ENCODE measurements at places on chromosomes 12 and 14.

DNA sequence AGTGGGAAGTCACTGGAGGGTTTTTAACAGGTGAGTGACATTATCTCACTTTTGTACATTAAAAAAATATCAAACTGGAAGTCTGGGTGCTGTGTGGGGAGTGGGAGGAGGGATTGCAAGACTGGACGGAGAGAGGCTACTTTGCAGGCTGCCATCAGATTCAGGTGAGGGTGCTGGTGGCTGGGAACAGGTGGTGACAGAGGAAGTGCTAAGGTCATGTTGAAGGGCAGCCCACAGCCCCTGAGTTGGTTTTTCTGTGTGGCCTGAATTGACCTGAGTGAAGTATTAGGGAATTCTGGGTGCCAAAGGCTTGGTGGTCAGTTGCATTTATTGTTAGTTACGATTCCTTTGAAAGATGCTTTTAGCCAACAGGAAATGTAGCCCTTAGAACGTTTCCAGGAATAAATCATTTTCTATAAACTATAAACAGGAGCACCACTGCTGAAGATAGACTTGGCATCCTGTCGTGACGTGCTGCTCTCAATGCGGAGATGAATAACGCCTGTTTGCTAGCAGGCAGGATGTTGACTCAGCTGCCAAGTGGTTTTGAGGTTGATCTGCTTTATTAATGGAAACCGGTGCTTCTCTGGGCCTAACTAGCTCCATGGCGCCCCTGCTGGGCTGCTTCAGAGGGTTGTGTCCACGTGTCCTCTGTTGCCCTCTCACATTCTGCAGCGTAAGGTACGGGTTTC, 707.5 kb upstream of the TMEM132C start:
- peak; percentile 3 for DNase-seq

DNA sequence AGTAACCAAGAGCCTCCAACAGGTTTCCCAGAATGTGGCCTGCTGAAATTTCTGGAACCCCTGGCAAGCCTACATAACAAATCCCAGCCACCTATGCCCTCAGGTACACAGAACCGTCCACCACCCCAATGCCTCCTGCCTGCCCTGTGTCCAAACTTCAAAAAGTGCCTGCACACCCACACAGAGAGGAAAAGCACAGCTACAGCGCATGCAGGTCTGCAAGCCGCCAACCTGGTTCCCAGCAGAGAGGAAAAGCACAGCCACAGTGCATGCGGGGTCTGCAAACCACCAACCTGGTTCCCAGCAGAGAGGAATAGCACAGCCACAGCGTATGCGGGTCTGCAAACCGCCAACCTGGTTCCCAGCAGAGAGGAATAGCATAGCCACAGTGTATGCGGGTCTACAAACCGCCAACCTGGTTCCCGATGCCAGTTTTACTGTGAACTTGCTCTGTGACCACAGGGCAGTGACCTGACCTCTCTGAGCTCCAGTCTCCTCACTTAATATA, 113.5 kb downstream of the SCARB1 start:
- no peak for DNase-seq

DNA sequence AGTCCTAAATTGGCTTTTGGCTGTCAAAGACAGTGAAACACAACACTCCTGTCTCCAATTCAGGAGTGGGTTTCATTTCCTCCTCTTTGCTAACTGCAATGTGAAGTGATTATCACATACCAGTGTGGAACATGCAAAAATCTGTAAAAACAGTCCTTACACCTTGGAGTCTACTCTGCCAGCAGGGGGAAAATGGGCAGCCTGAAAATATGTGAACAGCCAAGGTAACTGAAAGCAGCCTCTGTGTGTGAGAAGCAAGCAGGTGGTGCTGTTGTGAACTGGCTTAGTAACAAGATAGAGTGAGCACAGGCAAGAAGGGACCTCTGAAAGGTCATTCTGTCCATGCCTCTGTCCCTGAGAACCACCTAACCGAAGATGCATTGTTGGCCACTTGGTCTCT, 6.0 kb downstream of the PRMT8 start:
- DNase-seq, result no peak

DNA sequence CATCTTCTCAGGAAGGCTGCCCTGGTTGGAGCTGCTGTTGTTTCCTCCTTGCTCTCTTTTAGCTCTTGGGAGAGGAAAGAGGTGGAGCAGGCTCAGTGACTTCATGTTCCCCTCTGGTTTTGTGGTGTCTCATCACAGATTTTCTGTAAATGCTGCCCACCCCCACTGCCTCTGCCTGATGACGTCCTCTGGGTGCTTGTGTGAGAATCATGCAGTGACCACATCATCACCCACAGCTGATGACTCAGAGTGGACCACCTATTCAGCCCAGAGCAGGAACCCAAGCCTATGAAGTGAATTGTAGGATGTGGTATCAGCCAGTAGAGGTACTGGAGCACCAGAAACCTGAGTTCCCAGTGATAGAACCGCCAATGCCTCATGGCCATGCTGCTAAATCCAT, at the start of gene GZMB:
TSS of gene GZMB (minus strand) at position 33 of the 400 bp plus-strand sequence. CDS start at position 3, 30 bp downstream.
- peak; percentile 42 for DNase-seq

DNA sequence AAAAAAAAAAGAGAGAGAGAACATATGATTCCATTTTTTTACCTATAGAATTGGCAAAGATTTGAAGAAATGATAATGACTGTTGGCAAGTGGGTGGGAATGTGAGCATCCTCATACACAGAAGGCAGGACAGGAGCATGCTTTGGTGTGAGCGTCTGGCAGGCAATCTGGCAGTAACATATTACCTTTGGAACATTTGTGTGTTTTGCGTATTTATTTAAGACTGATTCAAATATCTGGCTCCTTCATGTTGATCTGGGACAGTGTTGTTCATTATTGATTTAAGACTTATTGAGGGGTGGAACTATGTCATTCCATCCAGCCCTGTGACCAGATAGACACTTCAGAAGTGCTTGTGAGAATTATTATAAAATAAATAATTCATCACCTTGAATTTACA, 53.1 kb downstream of the PPP1R36 start:
- no peak for DNase-seq

DNA sequence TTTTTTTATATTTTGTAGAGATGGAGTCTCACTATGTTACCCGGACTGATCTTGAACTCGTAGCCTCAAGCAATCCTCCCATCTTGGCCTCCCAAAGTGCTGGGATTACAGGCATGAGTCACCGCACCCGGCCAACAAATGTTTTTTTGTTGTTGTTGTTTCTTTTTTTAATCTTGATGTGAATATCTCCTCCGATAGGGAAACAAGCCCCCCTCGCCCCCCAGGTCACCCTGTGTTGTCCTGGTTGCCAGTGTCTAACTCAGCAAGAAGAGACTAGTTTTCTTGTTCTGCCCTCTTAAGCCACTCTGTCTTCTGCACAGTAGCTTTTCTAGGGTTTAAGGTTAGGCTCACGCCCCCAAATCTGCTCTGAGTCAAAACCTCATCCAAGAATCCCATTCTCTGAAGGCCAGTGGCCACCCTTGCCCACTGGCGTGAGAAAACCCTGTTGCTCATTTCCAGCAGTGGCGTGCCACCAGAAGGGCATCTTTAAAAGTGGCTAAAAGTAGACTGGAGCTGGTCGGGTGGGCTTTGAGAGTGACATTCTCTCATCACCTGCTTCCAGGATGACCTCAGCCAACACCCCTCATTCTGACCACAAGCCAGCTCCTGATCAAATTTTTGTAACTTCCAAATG, 42.7 kb downstream of the C14orf132 start:
- no peak for DNase-seq

DNA sequence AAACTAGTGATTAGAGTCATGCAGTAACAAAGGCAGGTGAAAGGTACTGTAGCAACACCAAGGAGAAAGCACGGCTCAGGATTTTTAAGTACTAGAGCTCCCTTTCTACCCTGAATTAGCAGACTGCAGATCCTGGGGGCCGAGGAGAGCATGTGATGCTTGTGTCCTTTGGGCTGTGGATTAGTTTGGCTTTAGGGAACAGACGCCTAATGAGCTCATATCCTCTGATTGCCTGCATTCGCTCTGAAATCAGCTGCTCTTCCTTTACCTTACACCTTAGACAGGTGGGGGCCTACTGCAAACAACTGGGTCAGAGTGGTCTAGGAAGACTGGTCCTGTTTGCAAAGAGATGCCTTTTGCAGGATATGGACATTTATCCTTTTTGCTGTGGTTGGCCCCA, 2.2 kb downstream of the PIP4K2C start:
- no peak for DNase-seq

DNA sequence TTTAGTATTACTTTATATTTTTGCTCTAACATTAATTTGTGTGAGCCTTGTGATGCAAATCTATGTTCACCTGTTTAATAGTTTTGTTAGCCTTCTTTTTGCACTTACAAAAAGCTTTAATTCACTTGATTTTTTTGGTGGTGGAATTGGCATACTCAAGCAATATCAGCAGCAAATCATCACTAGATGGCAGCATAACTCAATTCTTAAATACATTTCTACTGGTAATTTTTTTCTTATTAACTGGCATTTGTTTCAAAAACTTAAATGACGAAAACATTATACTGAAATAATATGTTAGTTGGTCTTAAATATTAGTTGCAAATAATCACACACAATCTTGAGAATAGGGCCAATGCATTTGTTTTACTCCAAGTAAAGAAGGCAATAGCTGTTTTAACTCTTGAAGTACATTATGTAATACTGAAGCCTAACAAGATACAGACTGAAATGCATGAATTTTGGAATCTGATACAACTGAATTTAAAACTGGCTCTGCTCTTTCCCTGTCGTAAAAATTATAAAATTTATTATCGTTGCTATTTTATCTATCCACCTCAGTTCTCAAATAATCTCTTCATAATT, 151.5 kb downstream of the ATXN7L3B start:
- DNase-seq, result no peak

DNA sequence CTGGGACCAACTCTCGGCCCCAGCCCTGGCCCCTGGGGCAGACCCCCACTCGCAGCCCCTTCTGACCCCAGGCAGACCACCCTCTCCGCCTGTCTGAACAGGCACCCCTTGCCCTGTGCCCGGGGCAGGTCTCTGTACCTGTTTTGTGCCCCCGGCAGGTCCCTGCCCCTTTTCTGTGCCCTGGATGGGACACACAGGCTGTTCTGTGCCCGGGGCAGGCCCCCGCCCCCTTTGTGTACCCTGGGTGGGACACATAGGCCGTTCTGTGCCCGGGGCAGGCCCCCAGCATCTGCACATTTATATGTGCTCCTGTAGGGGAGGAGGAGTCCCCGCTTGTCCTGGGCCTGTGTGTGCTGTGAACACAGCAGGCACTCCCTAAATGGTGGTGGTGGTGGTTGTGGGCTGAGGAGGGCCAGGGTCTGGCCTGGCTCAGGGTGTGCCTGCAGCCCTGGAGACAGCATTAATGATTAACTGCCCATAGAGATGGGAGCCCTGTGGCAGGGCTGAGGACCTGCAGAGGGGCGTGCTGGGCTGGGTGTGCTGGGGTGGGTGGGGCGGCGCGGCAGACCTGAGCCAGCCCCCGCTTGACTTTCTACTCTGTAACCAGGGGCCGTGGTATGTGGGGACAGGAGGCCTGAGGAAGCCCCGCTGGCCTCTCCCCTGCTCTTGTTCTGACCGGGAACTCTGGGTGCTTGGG, 3.7 kb downstream of the FBRSL1 start:
- DNase-seq, result no peak

DNA sequence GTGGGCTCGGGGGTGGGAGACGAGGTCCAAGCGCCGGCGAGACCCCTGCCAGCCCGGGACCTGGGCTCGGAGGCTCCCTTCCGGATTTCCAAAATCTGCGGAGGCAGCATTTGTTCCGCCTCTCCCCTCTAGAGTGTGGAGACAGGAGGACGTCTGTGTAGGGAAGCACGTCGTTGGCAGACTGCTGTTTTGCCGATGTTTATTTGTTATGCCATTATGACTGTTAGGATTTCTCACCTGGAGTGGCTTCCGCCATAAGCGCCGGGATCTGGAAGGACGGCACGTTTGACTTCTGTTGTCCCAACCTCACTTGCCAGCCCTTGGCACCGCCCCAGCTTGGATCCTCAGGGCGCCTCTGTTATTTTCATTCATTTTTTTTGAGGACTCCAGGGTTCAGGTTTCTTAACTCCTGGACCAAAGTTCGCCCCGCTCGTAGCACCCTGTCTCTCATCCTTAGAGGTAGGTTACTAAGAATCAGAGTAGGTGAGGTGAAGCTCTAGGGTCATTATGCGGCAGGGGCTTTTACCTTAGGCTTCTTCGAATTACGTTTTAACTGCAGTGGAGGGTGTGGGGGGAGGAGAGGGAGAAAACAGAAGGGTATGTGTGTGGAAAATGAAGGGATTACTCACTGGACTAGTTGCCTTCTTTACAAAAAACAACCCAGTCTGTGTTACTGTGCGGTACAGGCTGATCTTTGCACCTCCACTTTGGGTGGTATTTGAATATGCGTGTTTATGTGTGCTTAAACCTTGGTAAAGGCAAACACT, 547 bp upstream of the PYGL start:
- DNase-seq, result no peak

GRCh38 chr14:96762650-96763049, 34.5 kb upstream of the VRK1 start:
- no peak for DNase-seq

- DNase-seq, result no peak
Measured at GRCh38 chr12:45416126-45416525, 200.2 kb downstream of the ANO6 start.

GRCh38 chr14:100608586-100609330, 21.5 kb upstream of the BEGAIN start:
- DNase-seq, result no peak

DNA sequence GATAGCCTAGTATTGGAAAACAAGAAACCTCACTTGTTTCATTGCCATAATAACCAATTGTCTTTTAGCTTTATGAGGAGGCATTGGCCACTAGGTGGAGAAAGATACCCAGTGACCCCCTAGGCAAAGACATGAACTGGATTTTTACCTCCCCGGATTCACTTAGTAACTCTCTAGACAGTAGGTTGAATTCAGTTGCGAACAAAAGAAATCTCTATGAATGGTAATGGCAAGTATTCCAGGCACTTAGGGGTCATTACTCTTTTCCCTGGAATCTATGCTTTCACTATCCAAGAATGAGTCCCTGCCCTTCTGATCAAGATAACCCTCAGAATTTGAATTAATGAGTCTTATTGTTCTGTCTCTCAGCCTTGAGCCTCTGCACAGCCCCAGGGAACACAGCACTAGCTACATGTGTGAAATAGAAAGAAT, 29.5 kb upstream of the RHOJ start:
- DNase-seq, result no peak

GRCh38 chr14:79581912-79582576, 629.3 kb downstream of the DIO2 start:
- DNase-seq, result no peak

GRCh38 chr14:72499746-72500145, 394.2 kb downstream of the DPF3 start:
- DNase-seq, result no peak

GRCh38 chr14:51504669-51505068, 147.0 kb upstream of the FRMD6 start:
- DNase-seq, result no peak

DNA sequence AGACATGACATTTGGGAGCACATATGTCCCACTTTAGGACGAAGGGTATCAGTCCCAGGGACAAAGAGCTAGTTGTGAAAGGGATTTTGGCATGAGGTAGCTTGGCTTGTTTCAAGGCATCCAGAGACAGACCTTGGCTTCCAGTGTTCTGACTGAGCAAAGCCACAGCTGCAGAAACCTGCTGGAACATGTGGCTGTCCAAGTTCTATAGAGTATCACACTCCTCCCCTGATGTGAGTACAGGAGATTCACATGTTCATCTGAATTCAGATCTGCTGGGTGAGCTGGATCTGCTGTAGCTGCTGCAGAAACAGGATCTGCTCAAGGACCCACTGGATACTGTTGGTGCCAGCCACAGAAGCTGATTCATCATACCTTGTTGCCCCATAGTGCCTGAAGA, 10.1 kb upstream of the C14orf39 start:
- no peak for DNase-seq

GRCh38 chr14:48401321-48401720, 725.9 kb upstream of the MDGA2 start:
- no peak for DNase-seq

Measured in stimulated activated CD8-positive, alpha-beta memory T cell treated with anti-CD3 and anti-CD28 coated beads, Interleukin-15, amount 100 ng/mL, for 24 hours (primary cell).